ENCODE measurements at places on chromosomes 7 and 10.

GRCh38 chr10:5168897-5169420, 16.0 kb downstream of the AKR1C8 start:
- no peak for DNase-seq

- DNase-seq = no peak
These were observed 102.3 kb upstream of the PLXDC2 start for GRCh38 chr10:19713800-19714525.

DNA sequence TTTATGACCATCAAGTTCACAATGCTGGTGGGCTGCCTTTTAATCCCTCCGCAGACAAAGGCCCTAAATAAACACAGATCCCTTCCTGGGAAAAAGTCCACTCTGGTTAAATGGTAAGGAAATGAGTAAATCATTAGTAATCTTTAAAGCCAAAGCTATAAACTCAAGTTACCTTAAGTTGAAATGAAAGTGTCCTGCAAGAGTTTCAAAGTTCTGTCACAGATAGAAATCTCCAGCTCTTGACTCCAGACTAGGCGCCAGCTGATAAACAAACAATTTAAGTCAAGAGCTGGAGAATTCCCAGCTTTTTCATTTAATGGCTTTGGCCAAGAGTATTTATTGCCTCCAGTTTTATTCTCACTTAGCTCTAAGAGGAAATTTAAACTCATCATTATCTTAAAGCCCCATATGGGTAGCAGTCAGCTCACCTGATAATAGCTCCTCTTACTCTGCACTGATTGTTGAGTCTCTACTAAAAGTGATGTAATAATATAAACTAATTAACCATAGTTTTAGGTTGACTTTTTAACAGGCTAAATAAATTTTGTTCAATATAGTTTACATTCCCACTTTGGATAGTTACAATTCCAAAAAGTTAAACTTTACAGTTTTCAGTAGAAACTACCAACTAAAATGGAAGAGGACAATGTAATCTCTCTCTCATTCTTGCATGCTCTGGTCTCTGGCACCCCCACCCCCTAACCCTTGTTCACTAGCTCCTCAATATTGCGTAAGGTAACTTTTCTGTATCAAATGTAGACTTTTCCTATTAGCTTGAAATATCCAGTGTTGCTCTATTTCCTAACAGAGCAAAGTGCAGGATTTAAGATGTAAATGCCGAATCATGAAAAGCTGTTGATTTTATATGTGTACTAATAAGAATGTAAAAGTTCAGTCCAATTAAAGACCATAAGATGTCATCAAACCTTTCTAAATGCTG, 56.1 kb downstream of the HIBADH start:
- peak; percentile 17 for DNase-seq

DNA sequence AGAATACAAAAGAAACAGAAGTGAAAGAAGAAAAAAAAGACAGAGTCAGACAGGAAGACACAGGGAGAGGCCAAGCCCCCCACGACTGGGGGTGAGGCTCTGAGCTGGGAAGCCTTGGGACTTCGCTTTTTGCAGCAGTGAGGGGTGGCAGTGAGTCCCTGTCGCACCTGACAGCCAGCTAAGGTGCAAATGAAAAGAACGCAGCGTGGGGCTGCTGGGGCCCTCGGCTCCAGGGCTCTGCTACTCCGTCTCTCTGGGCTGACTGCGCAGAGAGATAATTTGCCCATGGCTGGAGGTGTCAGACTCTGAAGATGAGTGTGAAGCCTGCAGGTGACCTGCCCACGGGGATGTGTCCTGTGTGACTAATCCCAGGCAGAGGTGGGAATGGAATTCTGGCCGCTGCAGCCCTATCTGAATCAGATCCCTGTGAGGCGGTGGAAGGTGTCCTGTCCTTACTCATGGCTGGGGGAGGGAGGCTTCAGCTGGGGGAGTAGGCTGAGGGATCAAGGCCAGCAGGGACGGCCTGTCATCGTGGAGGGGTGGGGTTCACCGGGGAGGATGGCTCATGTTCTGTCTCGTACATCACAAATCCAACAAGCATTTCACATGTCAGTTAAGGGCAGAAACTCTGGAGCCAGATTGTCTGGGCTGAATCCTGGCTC, 96.4 kb downstream of the SLIT1 start:
- no peak for DNase-seq

GRCh38 chr10:689452-690371, at the start of gene DIP2C:
Gene DIP2C (minus strand): TSS chr10:689668. CDS start chr10:689578, 90 bp downstream.
- no peak for DNase-seq

- no peak for DNase-seq
These were observed 86.5 kb downstream of the LSM5 start for GRCh38 chr7:32403463-32404229.

DNA sequence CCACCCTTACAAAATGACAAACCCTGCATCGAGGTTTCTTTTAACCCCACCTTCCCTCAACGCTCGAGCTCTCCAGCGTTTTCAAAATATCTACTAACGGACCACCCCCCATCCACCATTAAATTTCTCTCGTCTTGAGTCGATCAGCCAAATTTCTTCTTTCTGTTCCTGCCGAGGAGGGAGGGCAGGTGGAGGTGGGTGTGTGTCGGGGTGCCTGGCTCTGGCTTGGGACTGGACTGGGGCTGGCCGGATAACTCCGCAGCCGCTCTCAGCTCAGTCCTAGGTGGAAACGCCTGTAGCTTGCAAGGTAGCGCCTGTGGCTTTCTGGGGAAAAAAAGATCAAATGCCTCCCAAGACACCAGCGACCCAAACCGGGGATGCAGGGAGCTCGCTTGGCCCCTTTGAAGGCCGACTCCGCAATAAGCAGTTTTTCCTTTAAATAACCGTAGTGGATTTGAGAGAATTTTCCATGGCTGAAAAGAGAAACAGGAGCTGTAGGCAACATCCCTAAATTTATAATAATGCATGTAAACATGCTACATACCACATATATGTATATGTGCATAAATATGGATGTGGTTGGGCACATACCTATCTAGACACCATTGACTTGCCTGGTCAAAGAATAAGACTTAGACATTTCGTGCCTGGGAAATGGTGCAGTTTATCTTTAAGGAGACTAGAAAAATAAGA, 1.9 kb upstream of the TMEM178B start:
- no peak for DNase-seq

DNA sequence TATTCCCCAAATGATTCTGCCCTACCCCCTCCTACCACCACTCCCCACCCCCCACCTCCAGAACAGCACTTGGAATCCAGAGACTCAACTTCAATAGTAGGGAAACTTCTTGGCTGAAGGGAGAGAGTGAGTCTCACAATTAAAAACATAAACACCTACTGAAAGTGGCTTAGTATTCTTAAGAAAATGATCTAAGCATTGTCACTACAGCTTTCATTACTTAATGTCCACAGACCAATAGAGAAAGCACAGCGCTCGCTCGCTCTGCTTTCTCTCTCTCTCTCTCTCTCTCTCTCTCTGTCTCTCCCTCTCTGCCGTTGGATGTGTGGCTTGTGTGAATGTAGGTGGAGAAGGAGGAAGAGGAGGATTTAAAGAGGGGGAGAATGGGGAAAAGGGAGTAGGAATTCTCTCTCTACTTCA, 1.5 kb upstream of the SEMA3A start:
- no peak for DNase-seq

GRCh38 chr7:24504836-24505235, 68.4 kb upstream of the PALS2 start:
- no peak for DNase-seq

DNA sequence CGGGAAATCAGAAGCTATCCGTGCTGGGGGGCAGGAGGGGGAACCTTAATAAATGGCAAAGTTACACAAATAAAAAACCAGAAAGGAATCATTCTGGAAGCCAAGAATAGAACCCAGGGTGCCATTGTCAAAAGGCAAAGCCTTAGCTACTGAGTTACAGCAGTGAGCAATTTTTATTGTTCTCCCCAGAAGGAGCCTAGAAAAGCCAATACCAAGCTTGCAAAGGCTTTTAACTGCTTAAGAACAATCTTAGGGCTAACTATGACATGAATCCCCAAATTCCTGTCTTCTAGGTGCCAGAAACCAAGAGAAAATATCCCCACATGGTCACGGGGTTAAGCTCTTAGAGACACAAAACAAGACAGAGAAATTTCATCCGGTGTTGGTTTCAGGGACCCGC, 482.7 kb downstream of the CCSER2 start:
- DNase-seq = no peak

DNA sequence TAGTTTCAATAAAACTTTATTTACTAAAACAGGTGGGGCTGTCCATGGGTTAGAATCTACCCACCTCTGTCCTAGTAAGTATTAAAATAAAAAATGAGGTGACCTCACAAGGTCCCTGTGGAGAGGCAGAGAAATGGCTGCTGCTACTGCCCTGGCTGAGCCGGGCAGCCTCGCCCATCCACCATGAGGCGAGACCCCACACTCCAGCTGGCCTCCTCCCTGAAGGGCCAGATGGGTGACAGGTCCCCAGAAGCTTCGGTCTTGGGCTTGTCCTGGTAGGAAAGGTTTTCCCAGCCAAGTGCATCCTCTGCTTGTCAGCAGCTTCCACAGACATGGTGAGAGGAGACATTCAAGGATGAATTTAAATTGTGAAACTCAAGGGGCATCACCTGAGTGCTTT, 565.8 kb downstream of the PTPRN2 start:
- no peak for DNase-seq

GRCh38 chr10:123859653-123860050, 32.0 kb downstream of the CPXM2 start:
- DNase-seq = no peak

DNA sequence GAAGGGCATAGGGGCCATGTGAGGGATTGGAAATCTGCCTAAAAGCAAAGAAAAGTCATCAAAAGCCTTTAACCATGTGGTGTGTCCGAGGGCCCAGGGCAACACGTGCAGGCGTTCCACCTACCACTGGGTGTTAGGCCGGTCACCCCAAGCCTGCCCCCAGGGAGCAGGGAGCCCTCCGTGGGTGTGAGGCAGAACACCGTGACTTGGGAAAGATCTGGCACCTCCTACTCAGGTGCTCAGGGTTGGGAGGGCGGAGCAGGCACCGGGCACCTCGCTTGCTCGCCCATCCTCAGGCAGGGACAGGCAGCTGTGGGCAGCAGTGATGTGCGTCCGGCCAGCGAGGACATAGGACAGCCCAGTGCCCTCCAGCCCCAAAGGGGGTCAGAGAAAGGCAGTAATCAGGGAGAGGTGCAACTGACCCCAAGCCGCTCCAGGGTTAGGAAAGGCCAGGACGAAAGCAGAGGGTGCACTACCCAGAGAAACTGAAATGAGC, 80.7 kb upstream of the CHST15 start:
- DNase-seq = no peak

- no peak for DNase-seq
These were observed 71.2 kb downstream of the ALOX5 start for GRCh38 chr10:45444976-45445898.

- no peak for DNase-seq
These were observed 140.9 kb downstream of the AUTS2 start for GRCh38 chr7:69739190-69739589.

DNA sequence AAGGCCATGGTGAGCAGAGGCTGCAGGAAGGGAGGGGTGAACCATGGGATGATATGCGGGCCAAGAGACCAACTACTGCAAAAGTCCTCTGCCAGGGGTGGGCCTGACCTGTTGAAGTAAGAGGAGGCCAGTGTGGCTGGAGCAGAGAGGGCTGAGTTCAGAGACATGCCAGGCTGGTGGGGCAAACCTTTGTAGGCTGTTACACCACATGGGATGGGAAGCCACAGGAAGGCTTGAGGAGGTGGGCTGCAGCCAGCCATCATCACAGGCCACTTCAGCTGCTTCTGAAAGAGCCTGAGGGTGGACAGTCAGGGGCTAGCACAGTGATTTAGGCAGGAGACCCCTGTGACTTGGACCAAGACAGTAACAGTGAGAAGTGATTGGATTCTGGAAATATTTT, 20.3 kb downstream of the CXCL12 start:
- DNase-seq = no peak

- DNase-seq = no peak
These were observed 75.6 kb downstream of the KCNMA1 start for GRCh38 chr10:77561991-77562390.

DNA sequence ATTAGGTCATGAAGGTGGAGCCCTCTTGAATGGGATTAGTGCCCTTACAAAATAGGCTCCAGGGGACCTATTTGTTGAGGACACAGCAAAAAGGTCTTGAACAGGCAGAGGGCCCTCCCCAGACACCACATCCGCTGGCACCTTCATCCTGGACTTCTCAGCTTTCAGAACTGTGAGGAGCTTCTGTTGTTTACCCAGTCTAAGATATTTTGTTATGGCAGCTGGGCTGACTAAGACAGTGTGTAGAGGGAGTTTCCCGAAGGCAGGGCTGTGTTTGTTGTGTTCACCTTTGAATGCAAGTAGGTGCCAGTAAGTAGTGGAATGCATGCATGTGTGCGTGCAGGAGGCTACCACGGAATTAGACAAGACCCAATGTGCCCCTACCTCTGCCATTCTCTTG, 106.7 kb downstream of the PTPRE start:
- no peak for DNase-seq

DNA sequence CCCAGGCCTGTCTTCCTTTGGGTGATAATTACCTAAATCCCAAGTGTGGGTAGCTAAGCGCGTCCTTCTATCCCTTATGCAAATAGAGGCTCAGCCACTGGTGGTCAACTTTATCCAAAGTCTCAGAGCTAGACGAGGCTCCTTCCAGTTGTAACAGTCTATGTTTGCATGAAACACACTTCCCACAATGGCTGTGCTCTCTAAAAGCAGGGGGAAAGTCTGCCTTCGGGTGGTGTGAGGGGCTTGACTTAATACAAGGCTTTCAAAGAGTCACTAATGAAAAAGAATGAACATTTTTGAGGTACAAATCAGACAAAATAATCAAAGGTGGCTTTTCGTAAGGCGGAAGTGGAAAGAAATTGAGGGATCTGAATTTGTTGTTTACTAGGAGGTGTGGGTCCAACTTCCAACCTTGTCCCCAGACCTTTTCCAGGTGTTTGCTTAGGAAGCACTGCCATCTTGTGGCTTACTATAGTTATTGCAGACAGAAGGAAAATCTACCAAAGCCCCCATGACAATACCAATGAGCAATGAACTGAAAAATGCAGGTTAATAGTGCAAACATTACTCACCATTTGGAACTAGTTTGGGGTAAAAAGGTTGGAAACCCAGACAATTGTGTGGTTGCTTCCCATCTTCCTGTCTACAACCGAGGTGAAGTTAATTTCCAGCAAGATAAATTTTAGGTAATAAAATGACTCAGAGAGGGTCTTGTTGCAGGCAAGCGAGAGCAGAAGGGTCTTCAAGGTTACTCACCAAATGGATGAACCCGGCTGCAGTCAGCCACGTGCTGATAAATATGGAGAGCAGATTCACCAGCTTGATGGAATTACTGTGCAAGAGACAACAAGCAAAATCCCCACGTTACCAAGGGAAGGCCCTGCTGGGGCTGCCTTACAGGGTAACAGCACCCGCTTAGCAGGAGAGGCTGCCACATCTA, 525.7 kb downstream of the KCNMA1 start:
- DNase-seq = peak; percentile 45

- no peak for DNase-seq
These were observed 11.8 kb upstream of the TSPAN12 start for GRCh38 chr7:120869700-120870099.

- DNase-seq = no peak
These were observed 14.2 kb upstream of the NPC1L1 start for GRCh38 chr7:44555350-44555749.

GRCh38 chr7:2138146-2138765, 94.5 kb downstream of the MAD1L1 start:
- DNase-seq = no peak
